ENCODE measurements at places on chromosomes 11 and 22.
A peak's percentile ranks its signal among the peaks of the same experiment; 100 is the strongest.

DNA sequence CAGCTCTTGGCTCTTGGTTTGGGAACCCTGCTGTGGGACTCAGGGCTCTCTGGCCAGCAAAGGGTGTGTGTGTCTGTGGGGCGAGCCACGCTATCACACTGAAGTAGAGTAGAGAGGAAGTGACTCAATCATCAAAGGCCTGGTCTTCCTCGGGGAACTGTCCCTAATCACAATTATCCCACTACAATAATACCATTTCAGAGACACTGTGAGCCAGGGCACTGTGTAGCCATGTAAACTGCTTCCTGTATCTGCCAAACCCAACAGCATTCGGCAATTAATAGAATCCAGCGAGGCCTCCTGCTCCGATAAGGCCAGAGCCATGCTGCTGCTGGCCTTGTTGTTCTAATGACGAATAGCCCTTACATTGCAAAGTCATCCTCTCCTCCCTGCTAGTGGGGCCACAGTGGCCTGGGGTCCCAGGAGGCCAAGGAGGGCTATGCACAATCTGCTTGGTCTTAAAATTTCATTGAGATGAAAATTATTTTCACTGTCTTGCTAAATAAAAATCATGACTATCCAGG is 49.8 kb upstream of the LMO2 start:
- DNase-seq: no peak

DNA sequence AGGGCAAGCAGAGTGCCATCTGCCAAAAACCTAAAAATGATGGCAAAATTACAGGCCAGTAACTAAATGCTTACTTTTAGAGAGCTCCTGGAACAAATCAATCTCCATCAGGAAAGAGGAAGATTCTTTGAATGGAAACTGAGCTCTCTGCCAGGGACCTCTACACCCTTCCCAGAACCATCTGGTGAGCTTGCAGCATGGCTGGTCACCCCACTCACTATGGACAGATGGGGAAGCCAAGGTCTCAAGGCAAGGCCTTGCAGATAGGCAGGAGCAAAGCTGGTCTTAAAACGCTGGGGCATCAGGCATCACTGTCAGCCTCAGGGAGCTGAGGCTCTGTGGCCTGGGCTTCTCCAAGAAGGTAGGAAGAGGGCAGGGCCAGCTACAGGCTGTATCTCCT is 36.2 kb downstream of the SERGEF start:
- no peak for DNase-seq

GRCh38 chr22:22976033-22976922 is 88.7 kb downstream of the IGLL5 start:
- DNase-seq: no peak

DNA sequence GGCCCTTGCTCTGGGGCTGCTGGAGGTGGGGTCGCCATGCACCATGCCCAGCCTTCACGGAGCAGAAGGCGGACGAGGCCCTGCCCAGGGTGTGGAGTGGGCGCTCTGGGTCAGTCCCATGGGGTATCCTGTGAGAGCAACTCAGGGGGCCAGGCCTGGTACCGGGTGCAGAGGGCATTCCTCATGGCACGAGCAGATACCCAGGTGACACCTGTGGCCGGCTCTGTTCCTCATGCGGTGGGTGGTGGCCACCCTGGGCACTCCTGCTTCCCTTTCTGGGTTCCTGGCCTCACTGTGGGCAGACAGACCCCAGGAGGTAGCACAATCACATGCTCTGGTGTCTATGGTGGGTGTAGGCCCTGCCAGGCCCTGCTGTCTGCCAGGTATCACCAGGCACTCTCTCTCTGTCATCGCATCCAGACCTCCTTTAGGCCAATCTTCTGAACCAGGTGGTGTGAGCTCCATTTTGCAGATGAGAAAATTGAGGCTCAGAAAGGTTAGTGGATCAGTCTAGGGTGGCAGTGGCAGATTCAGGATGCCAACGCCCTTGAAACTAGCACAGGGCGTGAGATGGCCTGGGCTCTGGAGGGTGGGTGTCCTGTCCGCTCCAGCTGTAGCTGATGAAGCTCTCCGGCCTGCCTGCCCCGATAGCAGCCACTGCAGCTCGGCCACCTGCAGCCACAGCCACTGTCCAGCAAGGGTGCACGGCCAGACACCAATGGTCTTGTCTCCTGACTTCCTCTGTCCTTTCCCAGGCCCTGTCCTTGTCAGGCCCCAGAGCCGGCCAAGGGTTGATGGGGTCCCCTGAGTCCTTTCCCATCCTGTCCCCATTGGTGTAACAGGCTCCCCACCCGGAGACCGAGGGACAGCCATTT is 15.1 kb downstream of the DGKZ start:
- DNase-seq: no peak

DNA sequence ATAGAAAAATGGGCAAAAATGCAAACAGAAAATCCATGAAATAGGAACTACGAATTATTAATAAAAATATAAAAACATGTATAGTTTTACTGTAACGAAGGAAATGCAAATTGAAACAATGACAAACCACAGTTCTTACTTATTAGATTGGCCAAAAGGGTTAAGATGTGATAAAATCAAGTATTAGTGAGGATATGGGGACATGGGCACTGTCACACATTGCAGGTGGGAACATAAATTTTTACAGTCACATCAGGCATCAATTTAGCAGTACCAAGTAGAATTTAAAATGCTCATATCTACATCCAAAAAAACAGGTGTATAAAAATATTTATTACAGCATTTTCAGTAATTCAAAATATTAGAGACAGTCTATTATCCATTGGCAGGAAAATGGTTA is 353.2 kb upstream of the API5 start:
- DNase-seq: no peak

DNA sequence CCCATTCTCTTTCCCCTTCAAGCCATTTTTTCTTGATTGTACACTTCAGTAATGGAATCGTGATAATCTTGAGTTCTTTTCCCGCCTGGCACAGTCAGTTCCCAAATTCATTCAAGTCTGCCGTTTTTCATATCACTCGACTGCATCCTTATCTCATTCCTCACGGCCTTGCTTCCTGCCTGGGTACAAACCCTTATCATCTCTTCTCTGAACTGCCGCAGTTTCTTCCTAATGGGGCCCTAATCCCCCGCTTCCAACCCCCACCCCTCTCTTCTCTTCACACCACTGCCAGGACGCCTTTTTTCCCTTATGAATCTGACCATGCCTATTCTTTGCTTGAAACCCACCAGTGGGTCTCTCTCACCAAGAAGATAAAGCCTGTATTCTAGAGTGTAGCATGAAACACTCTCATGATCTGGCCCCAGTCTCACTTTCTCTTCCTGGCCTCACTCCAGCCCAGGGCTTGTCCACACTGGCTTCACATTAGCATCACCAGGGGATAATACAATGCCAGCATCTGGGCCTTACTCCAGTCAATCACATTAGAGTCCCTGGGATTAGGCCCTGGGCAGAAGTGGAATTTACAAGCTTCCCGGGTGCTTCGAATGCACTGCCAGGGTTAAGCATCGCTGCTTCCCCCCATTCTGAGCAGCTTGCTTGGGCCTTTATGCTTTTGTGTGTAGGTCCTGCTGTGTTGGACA is 102.1 kb downstream of the FBXO7 start:
- DNase-seq: no peak

- DNase-seq: no peak
Observed at GRCh38 chr22:47232753-47233152, 470.3 kb downstream of the TBC1D22A start.

- no peak for DNase-seq
Observed at GRCh38 chr11:45806937-45807791, 2.2 kb downstream of the SLC35C1 start.

- DNase-seq: no peak
Observed at GRCh38 chr11:106275151-106275550, 197.7 kb downstream of the AASDHPPT start.

GRCh38 chr11:12707500-12707880 is 33.3 kb downstream of the TEAD1 start:
- DNase-seq: no peak

GRCh38 chr22:38313384-38313955 is 3.8 kb downstream of the CSNK1E start:
- DNase-seq: no peak

DNA sequence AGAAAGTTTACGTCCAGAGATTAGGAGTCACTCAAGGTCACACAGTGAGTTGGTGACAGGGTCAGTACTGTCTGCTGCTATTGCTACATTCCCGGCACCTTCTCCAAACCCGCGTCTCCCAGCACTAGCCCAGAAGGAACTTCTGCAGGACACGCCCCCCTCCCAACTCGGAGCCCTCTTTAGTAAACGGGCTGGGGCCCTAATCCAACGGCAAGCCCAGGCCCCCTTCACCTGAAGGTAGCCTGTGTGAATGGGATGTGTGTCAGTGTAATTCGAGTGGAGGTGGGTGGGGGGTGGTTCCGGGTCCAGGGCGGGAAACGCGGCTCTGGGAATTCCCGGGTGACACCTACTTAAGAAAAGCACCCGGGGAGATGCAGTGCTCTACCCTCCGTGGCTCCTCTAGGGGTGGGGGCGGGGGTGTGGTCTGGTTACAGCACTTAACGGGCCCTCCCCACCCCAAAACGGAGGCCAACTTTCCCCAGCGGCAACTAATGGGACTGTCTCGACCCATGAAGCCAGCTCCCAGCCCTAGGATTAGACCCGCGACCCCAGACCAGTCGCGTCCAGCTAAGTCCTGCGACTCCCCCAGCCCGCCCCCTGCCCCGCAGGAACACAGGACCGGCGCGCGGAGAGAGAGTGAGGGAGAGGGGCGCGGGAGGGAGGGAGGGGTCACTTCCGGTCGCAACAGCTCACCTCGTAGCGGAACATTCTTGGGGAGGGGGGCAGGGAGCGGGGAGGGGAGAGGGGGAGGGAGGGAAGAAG is 468 bp downstream of the PATL1 start:
- DNase-seq: peak; percentile 3

- DNase-seq: no peak
Observed at GRCh38 chr11:94630221-94630620, 63.1 kb downstream of the PIWIL4 start.

GRCh38 chr11:331358-332060 is 10.8 kb upstream of the IFITM3 start:
- no peak for DNase-seq

DNA sequence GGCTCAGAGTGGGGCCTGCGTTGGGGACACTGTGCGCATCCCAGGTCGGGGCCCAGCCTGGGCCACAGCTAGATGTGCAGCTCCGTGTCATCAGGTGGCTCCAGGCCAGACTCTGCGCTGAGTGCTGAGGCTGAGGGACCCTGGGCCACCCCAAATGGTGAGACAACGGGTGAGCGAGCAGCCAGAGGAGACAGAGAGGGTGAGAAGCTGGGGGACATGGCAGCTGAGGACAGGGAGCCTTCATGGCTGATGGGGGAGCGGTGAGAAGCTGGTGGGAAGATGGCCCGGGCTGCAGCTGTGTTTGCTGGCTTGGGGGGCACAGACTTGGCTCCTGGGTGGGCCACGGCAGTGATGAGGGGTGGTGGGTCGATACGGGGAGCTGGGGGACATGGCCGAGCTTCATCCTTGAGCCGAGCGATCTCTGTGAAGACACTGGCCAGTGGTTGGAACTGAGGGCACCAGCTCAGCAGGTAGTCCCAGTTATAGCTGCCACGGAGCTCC is 2.5 kb upstream of the TPP1 start:
- no peak for DNase-seq

- DNase-seq: no peak
Observed at GRCh38 chr22:19514831-19515565, 9.2 kb downstream of the CLDN5 start.

GRCh38 chr11:120517801-120518291 is 6.3 kb downstream of the GRIK4 start:
- no peak for DNase-seq

- no peak for DNase-seq
Observed at GRCh38 chr11:76598426-76598839, 72.1 kb downstream of the LRRC32 start.

- DNase-seq: no peak
Observed at GRCh38 chr11:8060801-8061554, 20.0 kb upstream of the TUB start.

- DNase-seq: no peak
Observed at GRCh38 chr11:47720651-47721050, 5.5 kb upstream of the AGBL2 start.

DNA sequence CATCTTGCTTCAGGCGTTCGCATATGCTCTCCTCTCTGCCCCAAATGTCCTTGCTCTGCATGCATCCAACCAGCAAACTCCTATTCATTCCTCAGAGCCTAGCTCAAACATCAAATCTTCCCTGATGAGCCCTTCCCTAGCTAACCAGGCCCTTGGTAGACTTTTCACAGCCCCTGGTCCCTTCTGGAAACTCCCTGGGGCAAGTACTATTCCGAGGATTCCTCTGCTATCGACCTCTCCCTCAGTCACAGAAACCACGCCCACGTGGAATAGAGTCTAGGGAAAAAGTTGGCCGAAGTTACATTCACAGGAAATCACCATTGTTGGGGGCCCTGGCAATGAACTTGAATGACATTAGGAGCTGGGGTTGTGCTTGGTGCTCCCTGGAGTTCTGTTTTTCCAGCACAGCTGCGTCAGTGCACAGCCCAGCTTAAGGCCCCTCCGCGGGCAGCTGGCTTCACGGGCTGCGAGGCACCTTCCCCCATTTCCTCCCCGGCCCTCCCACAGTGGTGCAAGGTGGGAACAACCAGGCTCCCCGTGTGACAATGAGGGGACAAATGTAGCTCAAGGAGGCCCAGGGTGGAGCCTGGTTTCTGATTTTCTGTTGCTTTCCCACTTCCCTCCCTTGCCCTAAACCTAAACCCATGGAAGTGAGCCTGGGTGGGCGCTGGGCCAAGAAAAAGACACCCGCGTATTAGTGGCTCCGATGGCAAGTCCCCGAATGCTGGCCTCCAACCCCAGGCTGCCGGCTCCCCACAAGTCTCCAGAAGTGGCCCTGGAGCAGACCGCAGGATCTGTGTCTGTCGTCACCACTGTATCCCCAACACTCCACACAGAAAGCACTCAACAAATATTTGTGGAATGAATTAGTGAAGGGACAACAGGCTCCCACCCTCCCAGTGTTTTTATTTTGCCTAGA is 4.3 kb upstream of the ATP5MGL start:
- no peak for DNase-seq

DNA sequence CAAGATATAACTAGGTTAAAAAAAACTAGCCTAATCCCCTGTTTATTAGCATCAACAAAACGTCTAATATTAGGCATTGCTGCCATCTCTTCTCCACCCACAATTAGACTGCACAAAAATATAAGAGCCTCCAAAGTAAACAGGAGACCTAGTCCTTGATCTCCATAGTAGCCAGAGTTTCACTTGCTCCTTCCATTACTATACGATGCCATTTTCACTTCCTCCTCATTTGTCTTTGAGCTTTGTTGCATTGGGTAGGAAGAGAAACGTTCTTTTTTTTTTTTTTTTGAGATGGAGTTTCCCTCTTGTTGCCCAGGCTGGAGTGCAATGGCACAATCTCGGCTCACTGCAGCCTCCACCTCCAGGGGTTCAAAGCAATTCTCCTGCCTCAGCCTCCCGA is 42.3 kb upstream of the RDX start:
- DNase-seq: no peak

- DNase-seq: no peak
Observed at GRCh38 chr11:70547386-70547785, 149.1 kb downstream of the CTTN start.

- DNase-seq: no peak
Observed at GRCh38 chr11:89433278-89433677, 57.9 kb downstream of the NOX4 start.

- no peak for DNase-seq
Observed at GRCh38 chr11:73388265-73389133, 12.3 kb downstream of the RELT start.

Data from right renal pelvis (tissue), 4 donors.